Activated T-helper 1 cell treated with Interleukin-2 at 50 U/mL for 16 hours (primary cell): ENCODE measurements at places on chromosomes 3 and 15.

DNA sequence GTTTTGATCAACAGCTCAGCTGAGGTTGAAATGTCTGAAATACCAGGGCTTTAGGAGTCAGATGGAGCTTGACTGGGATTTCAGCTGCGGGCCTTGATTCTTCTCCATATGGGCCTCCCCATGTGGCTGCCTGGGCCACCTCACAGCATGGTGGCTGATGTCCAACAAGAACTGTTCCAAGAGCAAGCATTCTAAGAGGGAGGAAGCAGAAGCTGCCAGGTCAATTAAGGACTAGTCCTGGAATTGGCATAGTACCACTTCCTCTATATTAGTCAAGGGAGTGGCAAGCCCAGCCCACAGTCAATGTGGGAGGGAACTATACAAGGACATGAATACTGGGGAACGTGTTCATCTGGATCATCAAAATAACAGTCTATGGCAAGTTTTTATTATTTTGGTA lies 181.7 kb upstream of the ANKRD28 start:
- no peak for DNase-seq

DNA sequence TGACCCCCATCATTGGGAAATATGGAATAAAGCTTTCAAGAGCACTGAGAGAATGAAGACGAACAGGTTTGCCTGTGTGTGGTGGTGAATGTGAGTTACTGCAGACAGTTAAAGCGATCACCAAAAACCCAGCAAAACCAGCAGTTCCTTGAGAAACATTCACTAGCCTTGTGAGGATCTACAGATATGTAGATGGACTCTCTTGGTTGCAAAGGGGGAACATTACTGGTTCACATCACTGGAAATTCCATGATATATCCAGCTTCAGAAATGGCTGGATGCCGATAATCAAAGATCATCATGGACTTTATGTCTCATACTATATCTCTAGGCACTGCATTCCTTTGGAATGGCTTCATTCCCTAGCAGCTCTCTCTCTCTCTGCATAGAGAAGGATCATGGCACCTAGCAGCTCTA lies 10.2 kb upstream of the HERC1 start:
- DNase-seq = no peak

- no peak for DNase-seq
These were observed 265.6 kb downstream of the FOXP1 start for GRCh38 chr3:71317749-71318457.

GRCh38 chr15:61916104-61916503 lies 144.1 kb downstream of the VPS13C start:
- no peak for DNase-seq

DNA sequence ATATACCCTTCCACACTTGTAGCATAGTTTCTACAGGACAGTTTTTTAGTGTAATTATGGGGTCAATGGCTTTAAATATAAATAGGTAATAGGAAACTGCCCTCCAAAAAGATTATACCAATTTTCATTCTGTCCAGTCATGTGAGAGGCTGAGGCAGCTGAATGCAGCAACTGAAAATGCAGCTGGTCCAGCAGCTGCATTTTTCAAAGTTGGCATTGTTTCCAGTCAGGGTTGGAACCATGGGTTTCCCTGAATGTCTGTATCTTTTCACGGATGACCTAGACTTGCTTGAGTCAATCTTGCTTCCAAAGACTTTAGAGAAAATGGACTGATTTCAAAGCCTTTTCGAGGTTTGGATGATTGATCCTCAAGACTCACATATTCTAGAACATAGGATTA lies 9.9 kb upstream of the KNL1 start:
- no peak for DNase-seq

DNA sequence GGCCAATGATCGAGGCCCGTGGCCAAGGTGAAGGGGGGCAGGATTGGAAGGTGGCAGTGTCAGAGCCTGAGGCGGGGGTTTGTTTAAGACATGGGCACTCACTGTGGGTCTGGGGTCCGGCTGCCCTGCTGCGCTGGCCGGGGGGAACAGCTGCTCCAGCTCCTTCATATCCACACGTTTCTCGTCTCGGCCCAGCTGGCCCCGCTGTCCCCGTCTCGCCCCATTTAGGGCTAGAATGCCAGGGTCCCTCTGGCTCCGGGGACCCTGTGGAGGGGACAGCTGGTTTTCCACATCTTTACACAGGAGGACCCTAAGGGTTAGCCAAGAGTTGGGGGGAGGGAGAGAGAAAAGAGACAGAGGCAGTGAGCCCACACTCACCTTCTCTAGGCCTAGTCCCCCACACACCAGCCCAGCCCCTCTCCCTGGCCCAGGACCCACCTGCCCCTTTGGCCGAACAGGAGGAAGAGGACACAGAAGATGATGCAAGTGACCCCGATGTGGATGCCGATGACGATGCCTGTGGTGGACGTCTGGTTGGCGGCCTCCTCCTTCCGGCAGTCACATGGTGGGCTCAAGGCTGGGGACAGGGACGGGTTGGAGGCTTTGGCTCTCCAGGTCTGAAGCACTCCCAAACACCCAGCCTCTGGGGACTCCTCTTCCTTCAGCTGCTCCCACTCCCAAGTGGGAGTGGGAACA lies 25.0 kb downstream of the RNU5B-1 start:
- no peak for DNase-seq
